ENCODE measurements at places on chromosomes 16 and 17.

- no peak for DNase-seq
Measured at GRCh38 chr17:74786431-74787055, 10.4 kb upstream of the NAT9 start.

DNA sequence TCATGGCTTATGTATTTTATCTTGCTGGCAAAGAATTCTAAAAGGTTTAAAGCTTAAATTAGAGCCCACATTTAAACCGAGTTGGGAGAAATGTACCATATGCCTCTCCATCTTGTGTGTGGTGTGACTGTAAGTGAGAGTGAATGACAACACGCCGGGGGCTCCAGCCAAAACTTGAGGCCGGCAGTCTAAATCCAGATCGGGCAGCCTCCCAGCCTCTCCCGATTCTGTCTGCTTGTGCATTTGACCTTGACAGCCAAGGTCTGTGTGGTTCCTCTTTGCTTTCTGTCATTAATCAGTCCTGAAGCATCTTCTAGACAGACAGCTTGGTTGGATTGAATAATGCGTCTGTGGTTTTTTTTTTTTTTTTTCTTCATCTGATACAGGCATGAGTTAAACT lies 1093.2 kb upstream of the EEF2KMT start:
- DNase-seq = no peak

GRCh38 chr16:77197747-77198146 lies 1.5 kb upstream of the SYCE1L start:
- DNase-seq = no peak

GRCh38 chr17:7043497-7044198 lies at the start of gene SLC16A11:
SLC16A11 (minus strand) TSS chr17:7044092; CDS start chr17:7043513, 579 bp downstream.
- no peak for DNase-seq

DNA sequence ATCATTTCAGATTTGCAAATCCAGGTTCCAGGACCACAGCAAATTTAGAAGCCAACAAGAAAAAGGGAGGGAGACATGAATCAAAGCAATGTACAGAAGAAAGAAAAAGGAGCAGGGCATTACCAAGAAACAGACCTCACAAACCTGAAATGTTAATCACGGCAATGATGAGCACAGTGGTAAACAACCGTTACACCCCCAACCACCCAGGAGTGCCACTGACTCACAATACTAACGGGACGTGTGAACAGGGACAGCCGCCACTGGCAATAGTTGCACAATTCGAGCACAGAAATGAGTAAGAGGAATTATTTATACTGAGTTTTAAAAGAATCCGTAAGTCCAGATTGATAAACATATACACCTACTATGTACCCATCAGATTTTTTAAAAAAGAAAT lies 13.8 kb downstream of the USP22 start:
- no peak for DNase-seq

- no peak for DNase-seq
Measured at GRCh38 chr16:27290562-27290961, 22.0 kb upstream of the NSMCE1 start.

GRCh38 chr16:2777903-2778629 lies 986 bp upstream of the ELOB start:
- no peak for DNase-seq

DNA sequence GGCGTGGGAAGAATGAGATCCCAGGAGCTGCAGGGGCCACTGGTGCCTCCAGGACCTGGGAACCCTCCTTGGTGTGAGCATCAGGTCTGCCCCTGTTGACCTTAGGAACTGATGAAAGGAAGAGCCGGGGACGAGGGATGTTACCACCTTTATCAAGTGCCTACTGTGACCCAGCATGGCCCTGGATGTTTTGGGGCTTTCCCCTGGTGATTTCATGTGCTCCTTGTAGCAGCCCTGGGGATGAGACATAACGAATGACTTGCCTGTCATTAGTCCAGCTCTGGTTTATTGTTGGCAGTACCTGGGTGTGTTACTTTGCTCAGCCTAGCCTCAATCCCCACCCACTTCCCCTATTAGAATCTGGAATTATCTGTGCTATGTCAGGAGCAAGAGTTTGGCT lies 39.9 kb downstream of the WSCD1 start:
- DNase-seq = no peak

All from DMS 273 treated with DMSO at 0.1 percent for 48 hours (cell line).